ENCODE measurements at places on chromosomes 4 and X. TPM values are rescaled to one million over a fixed set of nuclear protein-coding genes. Genes with fewer than 3 reads are reported as not detected.

DNA sequence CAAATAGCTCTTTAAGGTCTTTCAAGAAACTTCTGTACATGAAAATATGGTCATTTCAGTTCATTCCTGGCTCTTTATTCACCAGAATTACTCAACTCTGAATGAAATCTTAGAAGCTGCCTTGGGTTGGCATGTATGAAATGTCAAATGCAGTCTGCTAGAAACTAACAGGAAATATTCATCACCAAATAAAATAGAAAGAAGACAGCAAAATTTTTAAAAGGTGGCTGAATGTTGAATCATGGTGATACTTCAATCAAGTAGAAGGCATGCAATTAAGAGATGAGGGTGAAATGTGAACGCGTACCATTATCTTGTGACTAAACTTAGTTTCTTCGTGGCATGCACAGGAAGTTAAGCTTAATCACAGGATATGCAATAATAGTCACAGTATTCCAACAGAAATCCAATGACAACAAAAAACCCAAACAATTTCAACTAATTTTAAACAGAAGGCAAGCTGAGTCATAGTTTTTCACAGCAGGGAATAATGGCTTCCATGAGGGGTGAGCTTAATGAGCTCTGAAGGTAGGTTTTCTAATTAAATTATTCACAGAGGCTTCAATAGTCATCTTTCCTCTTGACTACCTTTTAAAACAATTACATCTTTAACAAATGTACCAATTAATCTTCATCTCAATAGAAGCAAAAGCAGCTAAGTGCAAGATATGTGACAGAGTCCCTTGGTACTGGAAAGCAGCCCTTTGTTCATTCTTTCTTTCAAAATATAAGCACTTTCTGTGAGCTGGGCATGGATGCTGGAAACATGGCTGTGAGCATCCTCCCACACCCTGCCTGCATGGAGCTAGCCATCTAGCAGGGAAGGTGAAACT is 44.5 kb downstream of the SCFD2 start:
- DNase-seq: no peak

GRCh38 chr4:70969076-70969475 is 24.4 kb upstream of the DCK start:
- no peak for DNase-seq

DNA sequence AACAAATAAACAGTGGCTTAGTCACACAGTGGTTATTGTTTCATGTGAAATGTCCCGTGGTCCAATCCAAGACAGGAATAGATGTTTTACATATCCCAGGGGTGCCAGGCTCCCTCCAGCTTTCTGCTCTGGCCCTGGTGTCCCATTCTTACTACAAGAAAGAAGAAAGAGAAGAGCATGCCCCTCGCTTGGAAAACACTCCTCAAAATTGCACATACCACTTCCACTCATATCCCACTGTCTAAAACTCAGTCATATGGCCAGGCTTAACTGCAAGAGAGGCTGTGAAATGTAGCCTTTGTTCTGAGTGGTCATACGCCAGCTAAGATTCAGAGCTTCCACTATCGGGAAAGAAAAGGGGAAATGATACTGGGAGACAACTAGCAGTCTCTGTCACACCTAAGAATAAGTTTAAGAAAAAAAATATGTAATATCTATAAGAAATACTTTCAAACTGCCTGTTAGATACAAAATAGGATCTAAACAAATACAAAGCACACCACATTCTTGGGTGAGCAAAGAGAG is 306.8 kb upstream of the FAM241A start:
- no peak for DNase-seq

GRCh38 chrX:12234534-12235329 is 96.5 kb downstream of the FRMPD4 start:
- DNase-seq: no peak

GRCh38 chr4:147289181-147289580 is 191.7 kb upstream of the EDNRA start:
- no peak for DNase-seq

GRCh38 chr4:87258677-87259076 is 38.3 kb upstream of the KLHL8 start:
- DNase-seq: no peak

GRCh38 chr4:38387348-38387747 is 276.7 kb upstream of the KLF3 start:
- no peak for DNase-seq

DNA sequence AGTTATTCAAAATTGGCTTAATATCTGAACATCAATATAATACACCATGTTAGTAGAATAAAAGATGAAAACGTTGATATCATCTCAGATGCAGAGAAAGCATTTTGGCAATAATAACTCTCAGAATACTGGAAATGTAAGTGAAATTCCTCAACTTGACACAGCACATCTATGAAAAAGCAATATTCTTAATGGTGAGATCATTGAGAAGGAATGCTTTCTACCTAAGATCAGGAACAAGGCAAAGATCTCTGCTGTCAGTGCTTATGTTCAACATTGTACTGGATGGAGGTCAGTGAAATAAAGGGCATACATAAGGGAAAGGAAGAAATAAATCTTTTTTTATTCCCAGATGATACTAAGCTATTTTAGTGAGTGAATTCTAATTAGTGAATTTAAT is 40.6 kb downstream of the MRPL1 start:
- DNase-seq: no peak

DNA sequence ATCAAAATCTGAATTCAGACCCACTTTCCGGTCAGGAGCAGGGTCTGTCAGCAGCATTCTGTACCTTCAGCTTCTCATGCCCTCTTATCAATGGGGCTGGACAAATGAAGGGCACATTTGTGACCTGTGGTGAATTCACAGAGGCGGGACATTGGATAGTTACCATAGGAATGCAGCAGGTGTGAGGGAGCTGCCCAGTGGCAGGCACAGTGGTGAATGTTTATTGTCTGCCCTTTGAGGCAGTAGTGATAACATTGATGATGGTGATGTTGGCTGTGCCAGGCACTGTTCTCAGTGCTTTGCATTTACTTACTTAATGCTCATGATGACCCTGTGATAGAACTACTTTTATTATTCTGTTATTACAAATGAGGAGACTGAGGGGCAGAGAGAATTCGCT is 101.2 kb upstream of the KIT start:
- no peak for DNase-seq

DNA sequence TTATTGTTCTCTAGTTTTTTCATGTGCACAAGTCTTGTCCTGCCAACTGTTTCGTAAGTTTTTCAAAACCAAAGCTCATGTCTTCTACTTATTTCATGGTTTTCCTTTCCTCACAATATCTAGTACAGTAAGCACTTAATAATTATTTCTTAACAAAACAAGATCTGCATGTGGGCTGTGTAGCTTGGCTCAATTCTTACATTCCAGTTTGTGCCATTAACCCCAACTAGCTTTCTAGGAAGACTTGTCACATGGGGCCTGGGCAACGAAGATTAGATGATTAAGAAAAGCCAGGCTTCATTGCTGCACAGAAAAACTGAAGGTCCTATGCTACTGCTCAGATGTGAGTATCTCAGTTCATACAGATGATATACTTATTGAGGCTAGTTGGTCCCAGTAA is 155.3 kb upstream of the TEX13A start:
- no peak for DNase-seq

Gene SH3BGRL
- 30.2 TPM for total RNA-seq

- DNase-seq: peak; percentile 81
Measured at GRCh38 chr4:1345903-1346780, 866 bp upstream of the UVSSA start.

Gene TMEM31
- total RNA-seq: not detected

GRCh38 chr4:189513421-189513820 is 427.3 kb upstream of the FRG1 start:
- no peak for DNase-seq

- peak; percentile 86 for DNase-seq
Measured at GRCh38 chrX:153687121-153688039, at the start of gene SLC6A8. Gene SLC6A8, plus strand, starts transcription at chrX:153687926. Its CDS starts 649 bp downstream, at chrX:153688575.

GRCh38 chrX:113470166-113470565 is 629.5 kb upstream of the AMOT start:
- no peak for DNase-seq

DNA sequence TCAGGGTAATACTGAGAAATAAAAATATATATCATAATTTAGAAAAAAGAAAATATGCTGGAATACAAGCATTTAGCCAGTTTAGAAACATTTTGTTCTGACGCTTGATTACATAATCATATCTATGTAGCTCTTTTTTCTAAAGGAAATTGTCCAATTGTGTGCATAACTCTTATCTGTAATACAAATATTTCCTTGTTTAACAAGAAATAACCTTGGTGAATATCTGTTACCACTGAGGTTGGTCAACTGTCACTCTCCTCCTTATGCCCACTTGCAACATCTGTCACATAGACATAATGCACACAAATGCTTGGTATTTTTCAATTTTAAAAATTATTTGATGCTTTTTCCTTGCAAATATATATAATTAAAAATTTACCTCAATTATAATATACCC is 609.7 kb downstream of the TLL1 start:
- DNase-seq: no peak

Gene SLAIN2
- 116 TPM for total RNA-seq

Data from Right ventricle myocardium inferior (tissue), 1 donor.